ENCODE measurements at places on chromosomes 5 and 9. TPM values are rescaled to one million over a fixed set of nuclear protein-coding genes. Genes with fewer than 3 reads are reported as not detected.
A peak's percentile ranks its signal among the peaks of the same experiment; 100 is the strongest.

The CFAP157 gene
- 0.35 TPM for total RNA-seq

DNA sequence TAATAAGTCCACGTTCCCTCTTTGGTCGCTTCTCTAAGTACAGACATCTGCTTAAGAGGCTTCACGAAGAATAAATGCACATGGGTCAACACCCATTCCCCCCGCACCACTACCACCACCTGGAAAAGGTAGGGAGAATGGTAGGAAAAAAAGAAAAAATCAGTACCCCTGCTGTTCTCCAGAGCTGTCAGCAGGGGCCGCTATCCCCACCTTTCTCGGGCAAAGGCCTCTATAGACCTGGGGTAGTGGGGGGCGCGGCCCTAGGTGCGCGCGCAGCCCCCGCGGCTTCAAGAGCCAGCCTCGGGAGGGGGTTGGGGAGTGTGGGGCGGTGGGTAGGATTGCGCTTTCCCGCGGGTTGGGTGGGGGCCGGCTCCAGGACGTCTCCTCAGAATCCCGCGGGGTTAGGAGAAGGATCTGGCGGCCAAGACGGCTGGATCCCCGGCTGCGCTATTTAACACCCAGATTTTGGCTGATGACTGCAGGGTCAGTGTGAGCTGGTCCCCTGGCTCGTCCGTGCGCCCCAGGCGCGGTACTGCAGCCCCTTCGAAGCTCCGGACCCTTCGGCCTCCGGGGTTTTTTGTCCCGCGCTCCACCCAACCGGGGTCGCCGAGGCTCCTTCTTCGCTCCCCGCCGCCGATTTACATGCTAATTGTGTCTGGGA lies 1.6 kb upstream of the SEMA6A start:
- DNase-seq: peak; percentile 41

The FOXD4L6 gene
- 0.26 TPM for total RNA-seq

DNA sequence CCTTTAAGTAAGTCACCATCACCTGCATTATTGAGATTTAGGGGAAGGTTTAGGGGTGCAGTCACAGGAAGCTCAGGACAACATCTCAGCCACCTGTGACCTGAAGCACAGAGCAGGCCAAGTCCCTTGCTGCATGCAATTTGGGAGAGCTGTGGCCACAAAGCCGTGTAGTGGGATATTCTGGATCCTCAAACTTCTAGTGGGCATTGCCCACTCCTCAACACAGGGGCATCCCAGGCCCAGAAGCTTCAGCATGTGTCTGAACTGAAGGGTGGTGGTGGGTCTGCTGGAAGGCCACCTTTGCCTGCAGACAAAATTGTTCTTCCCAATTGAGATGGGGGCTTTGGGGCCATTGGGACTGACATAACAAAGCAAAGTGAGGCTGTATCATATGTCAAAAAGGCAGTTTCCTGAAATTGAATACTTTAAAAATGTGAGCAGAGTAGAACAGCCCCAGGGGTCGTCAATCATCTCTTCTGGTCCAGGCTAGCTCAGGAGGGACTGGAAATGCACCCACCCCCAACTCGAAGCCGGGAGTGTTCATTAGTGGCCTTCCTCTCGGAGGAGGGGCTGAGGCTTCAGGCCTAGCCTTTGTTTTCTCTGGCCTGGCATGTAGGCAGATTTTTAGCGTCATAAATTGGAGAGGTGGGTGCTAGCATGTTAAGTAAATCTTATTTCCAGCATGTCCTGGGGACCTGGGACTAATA lies 2.8 kb upstream of the GADD45G start:
- no peak for DNase-seq

The SPAAR gene
- total RNA-seq: 5.4 TPM

The CKMT2 gene
- total RNA-seq: 1.5 TPM

GRCh38 chr9:105024529-105024928 lies 96.6 kb upstream of the ABCA1 start:
- no peak for DNase-seq

DNA sequence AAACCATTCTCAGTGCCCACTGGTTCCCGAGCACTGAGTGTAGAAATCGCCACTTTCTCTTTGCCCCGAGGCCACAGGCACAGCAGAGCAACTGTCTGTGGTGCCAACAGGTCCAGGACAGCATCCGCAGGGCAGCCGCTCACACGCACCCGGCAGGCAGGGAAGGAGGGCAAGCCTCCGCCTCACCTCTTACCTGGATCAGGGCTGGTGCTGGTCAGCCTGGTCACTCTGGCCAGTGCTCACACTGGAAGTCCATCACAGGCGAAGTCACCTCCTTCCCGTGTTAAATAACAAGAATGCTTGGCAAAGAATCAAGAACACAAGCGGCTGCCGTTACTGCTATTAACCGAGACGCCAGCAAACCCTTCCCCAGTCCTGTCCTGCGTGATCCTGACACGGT lies 13.7 kb downstream of the DIPK1B start:
- DNase-seq: no peak

DNA sequence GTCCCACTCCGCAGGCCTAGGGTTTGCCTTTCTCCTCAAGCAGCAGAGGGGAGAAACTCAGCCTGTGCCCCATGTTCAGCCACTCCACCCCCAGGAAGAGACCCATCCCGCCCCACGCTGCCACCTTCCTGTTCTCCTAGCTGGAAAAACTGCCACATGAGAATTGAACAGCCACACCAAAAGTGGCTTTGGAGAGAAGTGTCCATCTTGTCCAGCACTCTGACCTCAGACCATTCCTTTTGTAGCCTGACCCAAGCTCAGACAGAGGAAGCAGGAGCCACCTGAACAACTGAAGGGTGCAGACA lies 8.3 kb upstream of the SLC25A48 start:
- DNase-seq: no peak

GRCh38 chr9:75626860-75627259 lies 263.6 kb upstream of the PCSK5 start:
- no peak for DNase-seq

DNA sequence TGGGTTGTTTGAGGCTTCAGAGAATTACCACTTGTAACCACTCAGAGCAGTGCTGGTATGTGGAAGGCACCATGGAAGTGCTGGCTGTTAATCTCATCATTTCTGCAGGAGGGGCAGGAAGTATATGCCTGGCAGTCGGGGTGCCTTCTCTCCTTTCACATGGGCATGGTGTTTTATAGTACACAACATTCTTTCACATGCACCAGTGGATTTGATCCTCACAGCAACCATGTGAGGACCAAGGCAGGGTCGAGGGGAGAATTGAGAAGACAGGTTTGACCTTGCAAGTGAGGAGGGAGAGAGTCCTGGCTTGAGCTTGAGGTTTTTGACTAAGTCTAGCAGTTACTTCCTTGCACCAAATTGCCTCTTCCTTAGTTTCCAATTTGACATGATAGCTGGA lies 38.0 kb upstream of the TRPC7 start:
- DNase-seq: no peak

The TAF1L gene
- not detected for total RNA-seq

DNA sequence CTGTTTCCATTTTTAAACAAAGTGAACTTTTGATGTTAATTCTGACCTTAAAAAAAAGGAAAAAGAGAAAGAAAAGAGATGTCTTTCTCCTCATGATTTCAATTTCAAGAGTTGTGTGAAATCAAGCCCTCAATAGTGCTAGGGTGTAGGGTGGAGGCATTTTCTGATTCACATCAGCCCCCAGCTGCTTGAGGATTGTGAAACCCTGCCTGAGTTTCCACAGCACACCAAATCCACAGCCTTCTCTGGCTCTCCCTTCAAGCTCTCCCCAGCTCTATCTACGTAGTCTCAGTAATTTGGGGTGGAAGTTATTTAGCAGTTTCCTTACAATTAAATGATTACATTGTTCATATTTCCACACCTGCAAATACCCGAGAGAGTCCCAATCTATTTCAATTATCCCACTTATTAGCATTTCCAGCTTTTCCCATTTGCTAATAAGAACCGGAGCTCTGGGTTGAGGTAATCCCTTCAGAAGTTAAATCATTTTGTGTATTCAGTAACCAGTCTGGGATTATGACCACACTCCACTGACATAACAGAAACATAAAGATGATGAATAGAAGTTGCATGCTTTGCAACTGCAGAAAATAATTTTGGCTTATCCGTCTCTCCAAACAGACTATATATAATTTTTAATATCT lies 54.9 kb downstream of the MTX3 start:
- DNase-seq: no peak

- peak; percentile 10 for DNase-seq
Measured at GRCh38 chr5:74865256-74865803, 857 bp downstream of the FAM169A start.

- DNase-seq: no peak
Measured at GRCh38 chr5:52776116-52776515, 11.6 kb upstream of the ITGA1 start.

DNA sequence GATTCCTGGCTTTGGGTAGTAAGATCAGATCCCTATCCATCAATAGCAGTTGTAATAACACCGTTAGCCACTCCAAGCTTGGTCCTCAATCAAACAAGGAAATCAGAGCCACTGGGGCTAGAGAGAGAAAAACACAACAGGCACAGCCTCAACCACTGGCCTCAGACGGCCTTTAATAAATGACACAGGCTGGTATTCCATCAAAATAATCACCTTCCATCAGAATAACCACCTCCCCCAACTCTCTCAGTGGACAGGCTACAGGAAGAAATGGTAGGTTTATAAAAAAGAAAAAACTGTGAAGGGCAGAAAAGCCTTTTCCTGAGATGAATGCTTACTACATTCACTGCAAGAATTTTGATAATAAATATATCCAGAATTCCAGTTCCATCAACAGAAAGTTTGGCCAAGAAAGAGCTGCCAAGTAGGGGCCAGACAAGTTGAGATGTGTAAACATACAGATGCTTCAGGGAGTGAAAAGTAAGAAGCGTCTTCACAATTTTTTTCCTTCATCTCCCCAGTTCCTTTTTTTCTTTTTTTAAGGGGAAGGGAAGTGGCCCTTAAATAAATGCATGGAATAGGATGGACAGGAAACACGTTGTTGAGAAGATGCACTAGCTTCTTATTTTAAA lies 5.5 kb downstream of the FOXD1 start:
- DNase-seq: no peak

The FOXI1 gene
- not detected for total RNA-seq

DNA sequence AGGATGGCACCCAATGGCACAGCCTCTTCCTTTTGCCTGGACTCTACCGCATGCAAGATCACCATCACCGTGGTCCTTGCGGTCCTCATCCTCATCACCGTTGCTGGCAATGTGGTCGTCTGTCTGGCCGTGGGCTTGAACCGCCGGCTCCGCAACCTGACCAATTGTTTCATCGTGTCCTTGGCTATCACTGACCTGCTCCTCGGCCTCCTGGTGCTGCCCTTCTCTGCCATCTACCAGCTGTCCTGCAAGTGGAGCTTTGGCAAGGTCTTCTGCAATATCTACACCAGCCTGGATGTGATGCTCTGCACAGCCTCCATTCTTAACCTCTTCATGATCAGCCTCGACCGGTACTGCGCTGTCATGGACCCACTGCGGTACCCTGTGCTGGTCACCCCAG lies 25.4 kb downstream of the HRH2 start:
- no peak for DNase-seq

DNA sequence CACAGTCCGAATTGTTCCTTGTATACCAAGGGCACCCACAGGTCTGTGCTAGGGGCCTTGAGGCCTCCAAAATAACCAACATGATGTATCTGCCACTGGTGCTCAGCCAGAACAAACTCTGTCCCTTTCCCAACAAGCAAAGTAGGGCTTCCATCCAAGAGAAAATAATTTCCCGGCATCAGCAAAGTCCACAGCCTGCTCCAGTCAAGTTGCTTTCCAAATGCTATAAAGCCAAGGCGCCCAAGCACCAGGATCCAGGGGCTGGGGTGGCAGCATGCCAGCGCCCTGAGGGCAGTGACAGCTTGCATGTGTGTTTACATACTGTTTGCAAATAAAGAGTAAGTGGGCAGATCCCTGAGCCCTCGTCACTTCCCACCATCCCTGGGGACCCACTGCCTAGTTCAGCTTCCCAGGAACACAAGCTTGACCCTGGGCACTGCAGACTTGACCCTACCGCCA lies 155.9 kb downstream of the ERCC6L2 start:
- peak; percentile 86 for DNase-seq

- DNase-seq: no peak
Measured at GRCh38 chr5:40652441-40653220, 27.1 kb upstream of the PTGER4 start.

The PPP1R26 gene
- total RNA-seq: 20.7 TPM

The SMIM33 gene
- not detected for total RNA-seq

DNA sequence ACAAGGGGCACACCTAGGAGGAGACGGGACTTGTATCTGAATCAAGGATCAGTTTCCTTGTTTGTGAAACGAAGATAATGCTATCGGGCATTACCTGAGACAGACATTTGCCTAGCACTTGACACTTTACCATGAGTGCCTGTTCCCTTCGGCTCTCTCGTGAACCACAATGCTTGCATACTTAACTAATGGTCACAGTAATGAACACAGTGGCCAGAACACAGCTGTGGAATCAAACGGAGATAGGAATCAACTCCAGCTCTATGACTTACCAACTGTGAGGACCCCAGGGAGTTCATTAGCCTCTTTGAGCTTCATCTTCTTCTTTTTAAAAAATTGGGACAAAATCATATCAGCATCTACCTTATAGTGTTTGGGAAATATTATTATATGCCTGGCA lies 207.8 kb downstream of the DRD1 start:
- no peak for DNase-seq

- DNase-seq: no peak
Measured at GRCh38 chr9:115596021-115596745, 478.2 kb upstream of the TNC start.

DNA sequence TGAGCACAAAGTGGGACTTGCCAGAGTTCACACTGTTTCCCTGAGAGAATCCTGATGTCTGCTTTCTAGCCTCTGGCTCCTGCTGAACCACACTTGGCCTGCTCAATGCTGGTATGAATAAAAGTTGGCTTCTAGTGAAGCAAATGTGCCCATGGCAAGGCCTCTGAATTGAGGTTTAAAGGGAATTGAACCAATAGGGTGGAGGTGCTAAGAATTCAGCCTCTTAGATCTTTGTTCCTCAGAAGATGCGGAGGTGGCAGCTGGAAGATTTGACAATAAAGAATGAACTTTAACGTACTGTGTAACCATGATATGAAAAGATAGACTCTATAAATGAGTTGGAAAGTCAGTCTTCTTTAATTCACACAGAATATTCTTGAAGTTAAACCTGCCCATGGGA lies 57.2 kb downstream of the RASGRF2 start:
- no peak for DNase-seq

GRCh38 chr5:109455598-109456096 lies 45.9 kb upstream of the PJA2 start:
- DNase-seq: peak; percentile 48
